Left renal pelvis (tissue), 4 donors: ENCODE measurements at places on chromosomes 6 and 20. TPM values are rescaled to one million over a fixed set of nuclear protein-coding genes. Genes with fewer than 3 reads are reported as not detected.

GRCh38 chr6:127201321-127201720 lies 65.3 kb upstream of the RNF146 start:
- DNase-seq: no peak

GRCh38 chr6:148955441-148955840 lies 208.6 kb downstream of the UST start:
- no peak for DNase-seq

DNA sequence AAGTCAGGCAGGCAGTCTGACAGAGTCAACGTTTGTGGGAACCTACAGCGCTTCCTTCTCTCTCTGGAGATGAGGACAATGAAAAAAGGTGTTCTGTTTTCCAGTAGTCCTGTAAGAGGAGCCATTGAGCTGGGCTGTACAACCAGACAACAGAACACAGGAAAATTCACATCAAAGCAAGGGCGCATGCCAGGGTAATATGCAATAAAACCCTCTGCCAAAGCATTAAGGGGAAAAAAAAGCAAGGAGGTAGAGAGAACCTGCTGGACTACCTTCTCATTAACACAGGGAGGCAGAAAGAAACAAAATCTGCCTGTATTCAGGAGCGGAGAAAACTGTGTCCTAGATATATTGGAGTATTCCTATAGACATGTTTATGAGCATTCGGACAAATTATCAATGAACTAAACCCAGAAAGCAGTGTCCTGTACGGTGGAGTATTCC lies 1.3 kb downstream of the RNF24 start:
- peak; percentile 39 for DNase-seq

GRCh38 chr6:133262804-133263203 lies 21.6 kb downstream of the EYA4 start:
- DNase-seq: no peak

- DNase-seq: no peak
Observed at GRCh38 chr20:41592516-41593216, 25.5 kb downstream of the CHD6 start.

- DNase-seq: no peak
Observed at GRCh38 chr6:130132286-130132701, 90.5 kb downstream of the SAMD3 start.

The SCRT2 gene
- not detected for polyA plus RNA-seq

The GATA5 gene
- polyA plus RNA-seq: 5.4 TPM

The SOX12 gene
- 28.4 TPM for polyA plus RNA-seq

- no peak for DNase-seq
Observed at GRCh38 chr20:50701041-50701963, 10.0 kb upstream of the RIPOR3 start.

The MUCL3 gene
- polyA plus RNA-seq: 0.03 TPM

The CCN2 gene
- 204 TPM for polyA plus RNA-seq

- peak; percentile 48 for DNase-seq
Observed at GRCh38 chr6:21201637-21202350, 391.8 kb upstream of the SOX4 start.

DNA sequence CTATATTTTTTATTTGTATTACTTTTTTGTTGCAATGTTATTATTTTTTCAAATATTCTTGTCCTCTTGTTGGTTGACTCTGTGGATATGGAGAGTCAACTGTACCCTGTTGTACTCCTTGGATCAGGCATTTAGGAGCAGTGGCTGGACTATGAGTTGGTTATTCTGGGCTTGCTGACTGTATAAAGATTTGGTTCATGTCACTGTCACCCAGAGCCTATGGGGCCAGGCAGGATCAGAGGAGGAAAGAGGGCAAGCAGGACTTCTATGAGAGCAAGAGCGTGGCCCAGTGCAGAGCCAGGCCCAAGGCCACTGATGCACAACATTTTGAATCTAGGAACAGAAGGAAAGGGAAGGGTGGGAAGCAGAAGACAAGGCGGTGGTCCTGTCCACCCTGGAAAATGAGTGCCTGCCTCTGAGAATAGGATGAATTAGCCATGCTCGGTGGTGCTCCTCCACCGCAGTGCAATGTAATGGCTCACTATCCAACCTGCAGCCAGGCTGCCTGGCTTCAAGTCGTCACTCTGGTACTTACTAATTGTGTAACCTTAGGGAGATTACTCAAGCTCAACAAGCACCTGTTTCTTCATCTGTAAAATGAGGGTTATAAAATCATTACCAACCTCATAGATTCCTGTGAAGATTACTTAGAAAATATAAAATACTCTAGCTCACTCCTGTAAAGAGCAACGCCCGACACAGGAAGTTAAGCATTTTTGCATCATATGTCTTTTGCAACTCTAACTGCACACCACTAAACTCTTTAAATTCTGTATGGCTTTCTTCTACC lies 192.1 kb downstream of the KCNQ5 start:
- no peak for DNase-seq

The PTPRT gene
- 1.3 TPM for polyA plus RNA-seq

DNA sequence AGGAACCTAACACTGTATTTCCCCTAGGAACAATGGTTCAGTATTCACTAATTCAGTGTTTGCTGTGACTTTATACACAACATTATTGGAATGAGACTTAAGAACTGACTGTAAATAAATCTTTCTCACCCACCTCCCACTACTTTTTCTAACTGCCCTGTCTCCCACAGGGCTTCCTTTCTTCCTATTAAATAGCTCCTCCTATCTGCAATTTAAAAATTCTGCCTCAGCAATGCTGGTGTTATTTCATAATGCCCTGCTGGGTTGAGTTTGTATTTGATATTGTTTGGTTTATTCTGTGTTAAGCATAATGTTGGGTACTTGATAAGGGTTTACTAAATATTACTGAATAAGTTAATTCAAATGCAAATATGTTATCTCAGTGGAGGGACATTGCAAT lies 573.1 kb upstream of the RNF217 start:
- no peak for DNase-seq

- DNase-seq: no peak
Observed at GRCh38 chr6:116385459-116385802, 14.7 kb downstream of the DSE start.

The SAMD3 gene
- 0.82 TPM for polyA plus RNA-seq

DNA sequence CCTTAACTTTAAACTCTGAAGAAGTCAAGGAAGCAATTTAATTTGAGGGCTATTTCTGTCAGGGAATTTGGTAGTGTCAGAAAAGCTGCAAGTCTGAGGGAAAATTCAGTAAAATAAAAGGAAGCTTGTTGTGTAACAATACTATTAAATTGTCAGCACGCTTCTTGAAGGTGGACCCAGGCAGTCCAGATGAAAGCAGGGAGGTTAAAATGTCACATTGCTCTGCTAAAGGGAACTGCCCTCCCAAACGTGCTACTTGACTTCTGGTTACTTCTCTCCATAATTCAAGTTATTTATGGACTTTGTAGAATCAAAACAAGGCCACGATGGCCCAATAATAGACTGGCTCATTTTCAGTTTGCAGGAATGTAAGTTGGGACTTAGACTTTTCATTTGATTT lies 28.2 kb upstream of the ARMC2 start:
- DNase-seq: no peak

DNA sequence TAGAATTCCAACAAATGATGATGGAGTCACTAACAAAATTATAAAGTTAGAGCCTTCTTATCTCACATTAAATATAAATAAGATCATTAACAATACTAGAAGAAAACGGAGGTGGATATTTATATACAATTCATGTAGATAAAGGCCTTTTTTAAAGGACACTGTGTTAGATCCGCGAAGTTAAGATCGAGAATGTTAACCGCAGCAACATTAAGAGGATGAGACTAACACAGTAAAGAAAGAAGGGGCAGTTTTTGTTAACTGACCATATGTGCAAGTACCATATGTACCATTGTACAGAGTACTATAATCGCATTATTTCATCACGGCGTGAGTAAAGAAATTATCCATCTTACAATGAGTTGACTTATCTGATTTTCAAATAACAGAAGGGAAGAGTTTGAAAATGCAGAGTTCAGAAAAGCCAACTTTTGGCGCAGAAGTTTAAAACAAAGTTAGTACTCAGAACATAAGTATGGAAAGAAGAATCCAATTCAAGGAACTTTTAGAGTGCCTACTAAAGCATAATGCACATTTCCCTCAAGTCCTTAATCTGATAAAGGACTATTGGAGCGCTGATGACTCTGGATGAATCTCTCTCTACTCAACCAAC lies 1.4 kb downstream of the FBXL4 start:
- no peak for DNase-seq

- no peak for DNase-seq
Observed at GRCh38 chr20:22611636-22612035, 27.3 kb upstream of the FOXA2 start.

DNA sequence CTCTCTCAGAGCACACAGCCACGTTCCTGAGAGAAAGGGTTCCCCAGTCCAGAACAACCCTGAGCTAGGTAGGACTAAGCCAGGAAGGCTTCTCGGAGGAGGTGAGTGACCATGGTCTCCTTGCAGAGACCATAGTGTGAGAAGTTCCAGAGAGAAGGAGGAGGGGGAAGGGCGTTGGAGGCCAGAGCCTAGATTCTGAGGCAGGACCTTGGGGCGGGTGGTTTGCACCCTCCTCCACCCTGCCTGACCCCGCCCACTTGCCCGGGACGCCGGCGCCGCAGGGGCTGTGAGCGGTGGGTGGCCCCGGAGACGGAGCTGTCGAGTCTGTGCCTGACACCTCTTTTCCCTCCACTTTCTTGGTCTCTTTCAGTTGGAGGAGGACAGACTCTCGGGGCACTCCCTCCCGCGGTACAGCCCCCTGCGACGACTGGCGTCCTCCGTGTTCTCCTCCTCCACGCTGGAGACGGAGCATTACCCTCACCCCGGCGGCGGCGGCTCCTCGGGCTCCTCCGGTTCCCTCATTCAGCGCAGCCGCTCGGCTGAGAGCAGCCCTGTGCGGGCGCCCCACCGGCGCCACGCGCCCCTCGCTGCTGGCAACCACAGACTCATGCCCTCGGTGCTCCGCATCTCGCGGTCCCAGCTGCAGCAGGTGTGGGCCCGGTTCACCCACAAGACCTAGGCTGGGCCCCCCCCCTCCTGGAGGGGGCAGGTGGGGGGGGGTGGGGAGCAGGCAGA lies 26.2 kb downstream of the TTBK1 start:
- DNase-seq: no peak

GRCh38 chr6:74914888-74915287 lies 291.0 kb downstream of the COL12A1 start:
- no peak for DNase-seq

The MEI4 gene
- polyA plus RNA-seq: 2.1 TPM

GRCh38 chr6:108675226-108676200 lies 114.8 kb downstream of the FOXO3 start:
- DNase-seq: no peak

The CHRNA4 gene
- 4.9 TPM for polyA plus RNA-seq

GRCh38 chr6:1626481-1626880 lies 16.8 kb downstream of the FOXC1 start:
- no peak for DNase-seq

DNA sequence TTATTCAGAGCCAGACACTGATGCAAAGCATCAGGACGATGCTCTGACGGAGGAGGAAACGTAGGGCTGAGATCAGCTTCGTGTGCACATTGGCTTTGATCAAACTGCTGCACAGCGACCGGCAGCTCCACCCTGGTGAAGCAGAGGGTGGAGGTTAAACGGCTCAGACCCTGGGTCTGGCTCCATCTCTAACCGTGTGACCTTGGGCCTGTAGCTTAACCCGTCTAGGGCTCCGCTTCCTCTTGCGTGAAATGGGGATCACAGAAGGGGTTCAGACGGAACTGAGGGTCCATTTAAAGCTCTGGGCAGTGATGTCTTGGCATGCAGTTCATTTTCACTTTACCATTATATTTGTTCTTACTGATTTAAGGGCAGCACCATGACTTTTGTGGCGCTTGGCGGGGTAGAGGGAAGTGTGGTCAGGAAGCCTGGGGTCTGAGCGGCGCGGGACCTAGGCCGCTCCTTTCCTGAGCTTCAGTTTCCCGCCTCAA lies 644 bp downstream of the RBL1 start:
- DNase-seq: no peak

DNA sequence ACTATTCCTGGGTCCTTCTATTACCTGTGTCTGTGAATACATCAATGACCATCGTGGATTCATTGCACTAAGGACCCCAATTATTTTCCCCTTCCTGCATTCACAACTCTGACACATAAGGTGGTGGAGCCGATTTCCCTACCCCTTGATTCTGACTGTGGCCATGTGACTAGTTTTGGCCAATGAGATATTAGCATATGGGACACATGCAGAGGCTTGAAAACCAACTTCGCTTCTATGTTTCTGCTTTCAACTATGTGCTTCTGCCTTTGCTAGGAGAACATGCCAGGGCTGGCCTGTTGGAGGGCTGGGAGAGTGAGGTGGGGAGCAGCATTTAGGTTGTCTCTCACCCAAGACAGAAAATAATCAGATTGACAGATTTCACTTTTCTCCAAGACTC lies 483.1 kb upstream of the JAG1 start:
- DNase-seq: no peak

The MYLK4 gene
- polyA plus RNA-seq: 1.1 TPM

GRCh38 chr6:166078294-166078693 lies 89.4 kb downstream of the TBXT start:
- DNase-seq: no peak

- no peak for DNase-seq
Observed at GRCh38 chr6:33689879-33690278, 21.6 kb downstream of the UQCC2 start.

GRCh38 chr6:98904096-98904495 lies 43.6 kb downstream of the FBXL4 start:
- DNase-seq: no peak

GRCh38 chr20:36754656-36755222 lies 8.8 kb upstream of the NDRG3 start:
- DNase-seq: no peak

The OR2H2 gene
- 0.16 TPM for polyA plus RNA-seq

GRCh38 chr6:65938000-65938399 lies 231.0 kb upstream of the EYS start:
- no peak for DNase-seq

- DNase-seq: no peak
Observed at GRCh38 chr20:63648895-63649589, 4.2 kb downstream of the STMN3 start.

GRCh38 chr6:136253734-136254133 lies 3.6 kb upstream of the MTFR2 start:
- DNase-seq: no peak

The IRAK1BP1 gene
- polyA plus RNA-seq: 14.6 TPM

The TFAP2C gene
- 1.3 TPM for polyA plus RNA-seq

DNA sequence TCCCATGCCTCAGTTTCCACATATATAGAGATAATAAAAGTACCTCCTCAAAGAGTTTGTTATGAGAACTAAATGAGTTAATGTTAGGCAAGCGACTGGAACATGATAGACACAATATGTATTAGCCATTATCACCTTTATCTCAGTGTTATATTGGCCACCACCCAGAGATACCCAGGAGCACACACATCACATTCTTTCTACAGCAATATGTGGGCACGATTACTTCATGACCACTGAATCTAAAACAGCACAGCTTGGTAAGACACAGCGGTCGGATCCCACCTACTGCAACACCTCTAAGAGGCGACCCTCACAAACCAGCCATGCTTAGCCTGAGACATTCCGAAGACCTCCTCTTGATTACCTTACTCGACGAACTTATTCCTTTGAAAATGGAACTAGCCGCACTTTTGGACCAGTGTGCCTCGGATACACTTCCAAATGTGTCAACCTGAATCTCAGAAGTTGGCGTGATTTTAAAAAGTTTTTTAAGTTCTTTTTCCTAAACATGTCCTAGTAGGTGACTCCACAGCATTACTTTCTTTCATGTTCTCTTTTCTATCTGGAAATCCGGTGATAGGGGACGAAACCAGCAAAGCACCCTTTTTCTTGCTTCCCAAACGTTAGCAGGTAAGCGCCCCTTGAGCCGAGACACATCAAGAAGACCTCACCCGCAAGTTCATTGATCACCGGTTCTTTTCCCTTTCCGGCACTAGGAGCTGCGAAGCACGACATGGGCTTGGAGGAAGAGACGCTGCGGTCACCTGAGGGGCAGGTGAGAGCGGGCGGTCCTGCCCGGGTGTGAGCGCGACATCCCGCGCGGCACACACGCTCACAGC lies 923 bp downstream of the GMDS start:
- no peak for DNase-seq
